ENCODE measurements at places on chromosomes 4 and X. TPM values are rescaled to one million over a fixed set of nuclear protein-coding genes. Genes with fewer than 3 reads are reported as not detected.

DNA sequence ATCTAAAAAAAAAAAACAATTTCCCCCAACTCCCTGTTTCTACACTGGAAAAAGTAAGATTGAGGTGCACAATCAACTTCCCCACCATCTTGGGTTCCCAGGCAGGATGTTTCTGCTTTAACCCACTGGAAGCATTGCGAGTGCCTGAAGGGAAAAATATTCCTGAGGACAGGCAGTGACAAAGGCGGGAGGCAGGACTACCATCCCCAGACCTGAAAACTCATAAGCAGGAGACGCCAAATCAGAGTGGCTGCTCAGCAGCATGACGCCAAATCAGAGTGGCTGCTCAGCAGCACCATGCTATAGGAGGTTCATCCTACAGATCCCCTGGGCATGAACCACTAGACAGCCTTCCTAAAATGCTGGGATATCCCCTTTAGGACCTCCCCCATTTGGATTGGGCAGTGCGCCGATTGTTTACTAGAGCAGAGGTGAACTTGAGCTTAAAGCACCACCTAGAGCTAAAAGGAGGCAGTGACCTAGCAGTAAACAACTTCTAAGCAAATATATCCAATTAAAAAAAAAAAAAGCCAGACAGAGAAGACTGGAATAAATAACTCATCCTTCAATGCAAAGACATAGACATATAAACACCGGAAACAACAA is 35.0 kb upstream of the GK start:
- no peak for DNase-seq

DNA sequence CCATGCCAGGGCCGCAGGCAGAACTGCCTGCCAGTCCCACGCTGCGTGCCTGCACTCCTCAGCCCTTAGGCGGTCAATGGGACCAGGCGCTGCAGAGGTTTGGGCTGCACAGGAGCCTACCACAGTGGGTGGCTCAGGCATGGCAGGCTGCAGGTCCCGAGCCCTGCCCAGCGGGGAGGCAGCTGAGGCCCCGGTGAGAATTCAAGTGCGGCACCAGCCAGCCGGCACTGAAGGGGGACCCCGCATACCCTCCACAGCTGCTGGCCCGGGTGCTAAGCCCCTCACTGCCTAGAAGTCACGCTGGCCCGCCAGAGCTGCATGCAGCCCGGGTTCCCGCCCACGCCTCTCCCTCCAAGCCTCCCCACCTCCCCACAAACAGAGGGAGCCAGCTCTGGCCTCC is 302.5 kb upstream of the UGT8 start:
- no peak for DNase-seq

- DNase-seq = no peak
Measured at GRCh38 chrX:72349190-72349589, 43.5 kb upstream of the CITED1 start.

DNA sequence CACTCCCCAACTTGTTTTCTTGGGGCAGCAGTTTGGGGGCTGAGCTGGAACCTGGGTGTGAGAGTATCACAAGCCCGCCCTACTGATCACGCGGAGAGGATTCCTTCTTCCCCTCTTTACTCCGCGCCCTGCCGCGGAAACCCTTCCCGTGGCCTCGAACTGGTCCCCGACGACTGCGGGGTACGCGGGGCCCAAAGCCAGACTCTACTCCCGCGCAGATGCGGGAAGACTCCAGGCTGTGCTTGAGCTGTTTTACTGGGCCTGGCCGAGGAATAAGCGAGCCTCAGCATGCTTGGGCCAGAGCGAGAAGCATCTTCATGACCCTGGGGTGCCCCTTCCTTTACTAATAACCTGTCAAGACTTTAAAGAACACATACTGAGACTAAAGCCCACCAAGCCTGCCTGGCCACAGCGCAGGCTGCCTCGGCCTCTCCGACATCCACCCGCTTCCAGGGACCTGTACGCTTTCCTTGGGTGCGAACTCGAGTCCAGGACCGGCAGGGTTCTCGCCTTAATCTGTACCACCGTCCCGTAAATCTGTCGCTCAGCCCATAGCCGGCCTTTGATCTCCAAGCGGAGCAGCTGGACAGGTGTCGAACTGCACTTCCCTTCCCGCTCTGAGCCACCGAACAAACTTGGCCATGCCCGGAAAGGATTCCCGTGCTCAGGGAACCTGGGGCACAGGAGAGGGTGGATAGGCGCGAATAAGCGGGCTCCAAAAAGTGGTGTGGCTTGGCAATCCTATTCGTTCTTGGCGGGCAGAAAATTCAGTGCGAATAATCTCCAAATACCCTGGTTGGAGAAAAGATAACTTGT is 55.0 kb upstream of the TMEM33 start:
- no peak for DNase-seq

DNA sequence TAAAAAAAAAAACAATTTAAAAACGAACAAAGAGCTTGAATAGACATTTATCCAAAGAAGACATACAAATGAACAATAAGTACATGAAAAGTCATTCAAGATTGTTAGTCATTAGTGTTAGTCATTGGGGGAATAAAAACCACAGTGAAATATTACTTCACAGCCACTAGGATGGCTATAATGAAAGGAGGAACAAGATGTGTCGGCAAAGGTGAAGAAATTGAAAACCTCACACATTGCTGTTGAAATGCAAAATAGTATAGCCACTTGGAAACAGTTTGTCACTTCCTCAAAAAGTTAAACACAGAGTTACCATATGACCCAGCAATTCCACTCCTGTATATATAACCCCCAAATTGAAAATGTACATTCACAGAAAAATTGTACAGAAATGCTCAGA is 45.2 kb upstream of the SLC39A8 start:
- no peak for DNase-seq

- DNase-seq = no peak
Measured at GRCh38 chrX:133749370-133749769, 236.0 kb downstream of the GPC3 start.

DNA sequence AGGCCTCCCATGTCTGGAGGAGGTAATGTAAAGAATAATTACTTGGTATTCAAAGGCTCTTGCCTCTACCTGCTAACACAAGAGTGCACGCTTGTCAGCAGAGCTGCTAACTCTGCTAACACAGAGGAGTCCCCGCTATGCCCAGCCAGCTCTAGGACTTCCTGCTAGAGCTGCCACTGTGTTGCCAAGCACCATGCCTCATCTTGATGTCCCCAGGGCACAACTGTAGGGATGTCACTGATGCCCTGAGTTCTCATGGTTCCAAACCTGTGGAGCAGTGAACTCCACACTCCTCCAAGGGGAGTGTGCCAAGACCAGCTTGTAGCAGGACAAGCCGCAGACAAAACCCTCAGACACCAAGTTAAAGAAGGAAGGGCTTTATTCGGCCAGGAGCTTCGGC is 55.3 kb upstream of the CLDN24 start:
- no peak for DNase-seq

DNA sequence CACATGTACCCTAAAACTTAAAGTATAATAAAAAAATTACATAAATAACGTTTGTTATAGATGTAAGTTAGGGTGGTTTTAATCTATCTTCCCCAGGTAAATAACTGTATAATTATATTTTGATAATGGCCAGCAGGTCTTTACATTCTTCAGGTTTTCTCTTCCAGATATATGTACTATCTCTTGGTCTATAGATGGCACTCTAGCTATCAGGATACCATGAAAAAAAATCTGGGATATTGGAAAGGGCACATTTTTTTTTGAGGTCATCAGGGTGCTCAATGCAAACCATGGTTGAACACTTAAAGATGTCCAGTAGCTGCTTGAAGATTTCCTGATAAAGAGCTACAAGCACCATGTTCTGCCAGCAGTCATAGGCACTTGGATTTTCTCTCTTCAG is 15.6 kb upstream of the ADH4 start:
- DNase-seq = no peak

Gene BST1
- 0.54 TPM for total RNA-seq

DNA sequence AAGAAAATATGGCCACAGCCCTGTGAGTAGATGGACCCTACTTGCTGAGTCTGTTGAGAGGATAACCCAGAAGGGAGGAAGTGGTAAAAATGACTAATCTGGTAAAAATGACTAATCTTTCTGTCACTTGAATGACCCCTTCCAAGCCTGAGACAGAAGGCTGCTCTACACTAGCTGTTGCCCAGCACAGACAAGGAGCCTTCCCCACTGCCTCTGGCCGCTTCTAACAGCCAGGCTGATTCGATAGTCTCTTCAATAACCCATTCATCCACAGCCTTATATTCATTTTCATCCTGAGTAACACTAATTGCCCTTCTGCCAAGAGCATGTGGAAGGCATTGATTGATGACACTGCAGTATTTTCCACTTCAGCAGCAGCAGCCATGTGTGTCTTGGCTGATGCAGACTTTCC is 18.4 kb downstream of the MAGEB17 start:
- no peak for DNase-seq

Gene CFP
- 0.57 TPM for total RNA-seq

DNA sequence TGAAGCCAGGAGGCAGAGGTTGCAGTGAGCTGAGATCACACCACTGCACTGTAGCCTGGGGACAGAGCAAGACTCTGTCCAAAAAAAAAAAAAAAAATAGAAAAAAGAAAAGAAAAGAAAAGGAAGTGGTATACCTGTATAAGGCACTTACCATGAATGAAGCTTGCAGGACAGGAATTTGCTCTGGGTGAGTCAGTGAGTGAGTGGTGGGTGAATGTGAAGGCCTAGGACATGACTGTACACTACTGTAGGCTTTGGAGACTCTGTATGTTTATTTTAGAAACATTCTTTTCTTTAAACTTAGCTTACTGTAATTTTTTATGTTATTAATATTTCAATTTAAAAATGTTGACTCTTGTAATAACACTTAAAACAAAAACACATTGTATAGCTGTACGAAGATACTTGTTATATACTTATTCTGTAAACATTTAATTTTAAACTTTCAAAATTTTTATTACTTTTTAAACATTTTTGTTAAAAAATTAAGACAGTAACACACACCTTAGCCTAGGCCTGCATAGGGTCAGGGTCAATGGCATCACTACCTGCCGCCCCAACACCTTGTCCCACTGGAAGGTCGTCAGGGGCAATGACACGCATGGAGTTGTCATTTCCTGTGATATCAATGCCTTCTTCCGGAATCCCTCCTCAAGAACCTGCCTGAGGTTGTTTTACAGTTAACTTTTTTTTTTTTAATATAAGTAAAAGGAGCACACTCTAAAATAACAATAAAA is 78.7 kb downstream of the CLNK start:
- DNase-seq = no peak

GRCh38 chrX:107567370-107567769 is 60.9 kb upstream of the PRPS1 start:
- DNase-seq = no peak

Gene TNIP2
- total RNA-seq = 32.7 TPM

Gene FREM3
- total RNA-seq = not detected

Gene GPC4
- 98.0 TPM for total RNA-seq

Gene TRPC3
- total RNA-seq = 0.24 TPM

- no peak for DNase-seq
Measured at GRCh38 chrX:136779346-136779781, 1.4 kb downstream of the ARHGEF6 start.

GRCh38 chrX:136825771-136826170 is 45.0 kb upstream of the ARHGEF6 start:
- DNase-seq = no peak

DNA sequence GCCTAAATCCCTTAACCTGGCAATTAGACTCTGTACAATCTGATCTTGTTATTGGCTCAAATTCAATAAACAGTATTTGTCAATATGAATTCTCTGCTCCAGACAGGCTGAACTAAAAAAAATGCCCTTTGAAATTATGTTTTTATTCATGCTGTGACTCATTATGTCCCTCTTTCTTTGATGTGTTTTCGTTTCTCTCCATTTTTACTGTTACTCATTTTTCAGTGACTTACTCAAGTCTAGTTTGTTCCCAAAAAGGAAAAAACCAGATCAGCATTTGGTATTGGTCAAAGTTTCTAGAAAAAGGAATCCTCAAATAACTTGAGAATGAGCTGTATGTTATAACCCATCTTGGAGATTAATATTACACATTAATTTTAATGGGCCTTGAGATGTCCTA is 40.4 kb downstream of the UNC5C start:
- no peak for DNase-seq

GRCh38 chr4:47837094-47837907 is 566 bp downstream of the CORIN start:
- DNase-seq = no peak

Gene C1GALT1C1
- total RNA-seq = 26.6 TPM

DNA sequence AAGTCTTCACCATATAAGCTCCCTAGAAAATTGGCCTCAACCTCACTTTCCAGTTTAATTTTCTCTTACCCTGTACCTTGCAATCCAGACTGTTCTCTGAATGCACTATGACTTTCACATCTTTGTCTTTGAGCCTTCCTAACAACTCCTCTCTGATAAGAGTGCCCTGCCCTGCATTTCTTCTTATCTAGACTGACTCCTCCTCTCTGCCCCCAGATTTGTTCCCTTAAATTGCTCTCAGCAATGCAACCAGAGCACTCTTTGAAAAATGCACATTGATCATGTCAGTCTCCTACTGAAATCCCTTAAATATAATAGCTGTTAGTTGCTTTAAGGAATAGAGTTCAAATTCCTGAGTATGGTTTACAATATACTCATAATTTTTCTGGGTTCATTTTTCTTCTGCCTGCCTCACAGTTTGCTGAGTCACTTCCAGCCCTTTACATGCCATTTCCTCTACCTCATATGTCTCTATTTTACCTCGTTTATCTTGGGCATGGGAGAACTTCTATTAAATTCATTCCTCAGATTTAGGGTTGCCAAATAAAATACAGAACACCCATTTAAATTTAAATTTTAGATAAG is 582.7 kb upstream of the AADAT start:
- DNase-seq = no peak
